ENCODE measurements at places on chromosomes 12 and 14.
A peak's percentile ranks its signal among the peaks of the same experiment; 100 is the strongest.

GRCh38 chr12:52527121-52527800, 7.1 kb upstream of the KRT5 start:
- no peak for DNase-seq

DNA sequence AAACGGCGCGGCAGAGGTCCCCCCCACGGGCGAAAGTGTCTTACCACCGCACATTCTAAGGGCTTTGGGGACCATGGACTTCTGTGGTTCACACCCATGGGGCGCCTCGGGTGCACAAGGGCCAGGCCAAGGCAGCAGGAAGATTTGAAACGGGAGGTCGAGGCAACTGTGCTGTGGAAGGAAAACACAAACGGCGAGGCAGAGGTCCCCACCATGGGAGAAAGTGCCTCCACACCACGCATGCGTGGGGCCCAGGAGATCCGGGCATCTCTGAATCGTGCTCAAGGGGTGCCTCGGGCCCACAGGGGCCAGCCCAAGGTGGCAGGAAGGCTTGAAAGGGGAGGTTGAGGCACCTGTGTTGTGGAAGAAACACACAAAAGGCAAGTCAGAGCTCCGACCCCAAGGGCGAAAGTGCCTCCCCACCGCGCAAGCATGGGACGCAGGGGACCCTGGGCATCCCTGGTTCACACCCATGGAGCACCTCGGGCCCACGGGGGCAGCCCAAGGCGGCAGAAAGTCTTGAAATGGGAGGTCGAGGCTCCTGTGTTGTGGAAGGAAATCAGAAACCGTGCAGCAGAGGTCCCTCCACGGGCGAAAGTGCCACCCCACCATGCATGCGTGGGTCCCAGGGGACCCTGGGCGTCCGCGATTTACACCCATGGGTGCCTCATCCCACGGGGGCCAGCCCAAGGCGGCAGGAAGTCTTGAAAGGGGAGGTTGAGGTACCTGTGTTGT, 371.0 kb downstream of the ALG10 start:
- no peak for DNase-seq

DNA sequence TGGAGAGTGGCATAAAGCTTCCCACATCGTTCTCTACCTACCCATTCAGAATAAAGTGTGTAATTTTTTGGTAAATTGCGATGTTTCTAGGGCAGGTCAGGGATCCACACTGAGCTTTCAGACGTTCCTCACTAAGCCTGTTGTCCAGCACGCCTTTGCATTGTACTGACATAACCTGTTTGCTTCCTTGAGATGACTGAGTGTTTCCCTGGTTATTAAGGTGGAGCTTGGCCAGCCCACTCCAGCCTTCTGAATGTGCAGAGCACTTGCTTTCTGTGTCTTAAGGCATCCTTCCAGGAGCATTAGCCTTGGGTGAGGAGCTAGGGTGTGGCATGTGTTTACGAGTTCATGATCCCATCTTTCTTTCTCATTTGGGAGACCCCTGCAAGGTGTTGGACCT, 96.4 kb downstream of the TMEM260 start:
- DNase-seq, result no peak

DNA sequence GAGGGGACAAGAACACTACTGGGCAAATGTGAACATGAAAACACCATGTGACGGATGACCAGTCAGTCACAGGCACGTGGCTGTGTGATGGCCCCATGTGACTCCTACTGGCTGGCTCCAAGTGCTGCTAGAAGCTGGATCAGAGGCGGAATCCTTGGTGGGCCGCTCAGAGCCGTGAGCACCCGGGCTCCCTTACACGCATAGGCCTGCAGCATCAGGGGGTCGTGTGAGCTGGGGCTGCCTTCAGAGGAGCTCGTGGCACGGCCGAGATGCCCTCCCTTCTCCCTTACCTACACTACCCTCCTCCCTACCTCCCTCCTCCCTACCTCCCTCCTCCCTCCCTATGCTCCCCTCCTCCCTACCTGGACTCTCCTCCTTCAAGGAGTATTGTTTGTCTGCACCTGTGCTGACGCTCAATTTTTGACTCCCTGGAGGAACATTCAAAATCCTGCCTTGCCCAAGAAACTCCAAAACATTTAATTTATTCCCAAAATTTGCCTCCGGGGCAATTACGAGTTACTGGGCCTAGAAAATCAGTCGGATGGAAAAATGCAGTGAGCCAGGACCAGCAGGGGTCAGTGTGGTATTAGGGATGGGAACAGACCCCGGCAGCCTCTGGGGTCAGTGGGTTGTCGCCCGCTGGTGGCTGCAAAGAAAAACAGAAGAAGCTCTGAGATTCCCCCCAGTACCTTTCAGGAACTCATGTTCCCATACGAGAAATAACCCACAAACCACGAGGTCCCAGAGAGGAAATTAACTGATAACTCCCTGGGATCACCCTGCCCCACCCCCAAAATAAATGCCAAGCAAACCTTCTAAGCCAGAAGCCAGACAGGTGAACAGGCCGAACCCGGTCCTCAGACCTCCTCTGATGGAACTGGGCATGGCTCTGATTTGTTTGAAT, 61.3 kb downstream of the C14orf132 start:
- DNase-seq, result peak; percentile 73

GRCh38 chr12:62895351-62895877, 39.5 kb downstream of the PPM1H start:
- no peak for DNase-seq
